CD4-positive, alpha-beta T cell treated with Interleukin-4 for 1 hour (primary cell): ENCODE measurements at places on chromosomes 5 and 9.

DNA sequence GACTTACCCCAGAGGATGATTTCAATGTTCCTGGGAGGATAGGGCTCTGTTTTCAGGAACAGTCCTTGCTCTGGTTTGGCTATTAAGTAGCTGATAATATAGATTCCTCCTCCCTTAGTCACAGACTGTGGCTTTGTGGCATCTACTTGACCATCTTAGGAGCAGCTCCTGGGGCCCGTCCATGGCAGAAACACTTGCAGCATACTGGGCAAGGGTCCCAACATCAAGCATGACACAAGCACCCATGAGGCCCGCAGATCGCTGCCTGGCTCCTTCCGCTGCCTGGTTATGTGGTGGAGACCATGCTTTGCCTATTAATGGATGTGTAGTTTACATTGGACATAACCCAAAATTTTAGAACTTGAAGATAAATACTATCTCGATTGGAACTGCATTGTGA lies 170.1 kb downstream of the ICE1 start:
- no peak for DNase-seq

DNA sequence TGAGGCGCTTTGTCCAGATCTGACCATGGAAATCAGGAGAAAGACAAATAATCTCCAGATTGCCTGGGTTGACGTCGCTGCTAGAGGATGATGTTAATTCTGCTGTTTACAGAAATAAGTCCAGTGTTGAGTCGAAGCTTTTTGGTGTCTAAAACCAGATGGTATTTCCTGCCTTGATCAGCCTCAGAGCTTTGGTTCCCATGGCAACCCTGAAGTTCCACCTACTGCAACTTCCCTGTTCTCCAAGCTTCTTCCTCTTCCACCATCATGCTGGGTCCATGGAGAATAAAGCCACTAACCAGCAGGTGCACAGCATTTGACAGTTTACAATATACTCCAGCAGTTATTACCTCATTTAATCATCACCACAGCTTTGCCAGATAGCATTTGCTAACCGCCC lies 18.0 kb upstream of the GABBR2 start:
- DNase-seq: peak; percentile 20

- DNase-seq: no peak
Measured at GRCh38 chr5:120464627-120465435, 731 bp downstream of the PRR16 start.

DNA sequence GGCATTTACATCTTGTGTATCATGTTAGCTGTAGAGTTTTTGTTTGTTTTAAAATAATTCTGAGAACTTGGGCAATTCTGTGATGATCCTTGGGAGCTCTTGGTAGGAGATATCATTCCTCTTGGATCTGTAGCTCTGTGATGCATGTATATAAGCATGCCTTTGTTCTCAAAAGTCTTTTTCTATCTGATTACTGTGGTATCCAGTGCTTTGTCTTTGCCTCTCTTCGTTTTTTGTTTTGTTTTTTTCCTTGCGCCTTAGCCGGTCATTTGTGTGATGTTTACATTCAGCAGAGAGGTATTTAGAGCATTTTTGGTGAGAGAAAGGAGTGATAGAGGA lies 110.0 kb downstream of the PAM start:
- no peak for DNase-seq

GRCh38 chr9:93624431-93624834 lies 48.0 kb downstream of the PHF2 start:
- DNase-seq: no peak

DNA sequence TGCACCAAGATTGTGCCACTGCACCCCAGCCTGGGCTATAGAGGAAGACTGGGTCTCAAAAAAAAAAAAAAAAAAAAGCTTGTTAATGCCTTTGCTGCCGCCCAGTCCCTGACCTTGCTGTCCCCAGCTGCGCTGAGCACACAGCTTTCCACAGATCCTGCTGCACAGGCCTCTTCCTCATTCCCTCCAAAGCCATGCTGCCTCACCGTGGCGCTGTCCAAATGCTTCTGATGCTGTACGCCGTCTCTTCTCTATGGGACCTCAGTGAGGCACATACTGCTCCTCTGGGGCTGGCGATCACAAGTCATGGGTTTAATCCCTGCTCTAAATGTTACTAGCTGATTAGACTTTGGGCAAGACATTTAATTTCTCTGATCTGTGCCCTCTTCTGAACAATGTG lies 234.1 kb downstream of the FBXL7 start:
- DNase-seq: no peak

- DNase-seq: no peak
Measured at GRCh38 chr5:121816164-121816563, 35.5 kb upstream of the FTMT start.

DNA sequence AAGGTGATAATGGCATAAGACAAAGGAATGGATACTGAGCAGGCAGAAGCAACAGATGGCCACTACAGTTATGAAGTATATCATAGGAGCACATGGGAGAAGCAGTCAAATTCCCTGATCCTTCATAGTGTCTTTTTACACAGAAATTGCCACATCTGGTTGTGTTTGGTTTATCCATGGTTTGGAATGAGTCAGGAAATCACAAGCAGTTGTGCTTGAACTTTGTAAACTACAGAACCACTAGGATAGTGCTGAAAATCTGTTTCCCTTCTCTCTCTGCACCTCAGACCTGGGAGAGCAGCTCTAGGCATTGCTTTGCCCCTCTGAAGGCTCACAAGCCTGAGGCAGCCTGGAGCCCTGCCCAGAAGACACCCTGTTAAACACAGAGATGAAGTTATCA lies 134.0 kb downstream of the DMRT2 start:
- DNase-seq: no peak

DNA sequence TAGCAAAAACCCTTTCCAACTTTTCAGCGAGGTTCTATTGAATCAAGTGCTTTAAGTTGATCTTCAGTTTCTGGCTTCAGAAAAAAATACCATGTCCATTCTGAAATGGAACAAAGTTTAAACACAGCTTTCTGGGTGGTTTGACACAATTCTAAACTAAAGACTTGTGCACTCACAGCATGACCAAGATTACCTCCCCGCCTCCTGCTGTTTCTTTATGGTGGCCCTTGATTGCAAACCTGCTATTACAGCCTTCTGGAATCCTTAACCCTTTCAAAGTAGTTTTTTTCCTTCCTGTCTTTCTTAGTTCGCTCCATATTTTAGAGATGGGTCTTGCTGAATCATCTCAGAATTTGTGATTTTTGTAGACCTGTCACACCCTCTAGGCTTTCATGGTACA lies 135.9 kb upstream of the FBN2 start:
- no peak for DNase-seq

DNA sequence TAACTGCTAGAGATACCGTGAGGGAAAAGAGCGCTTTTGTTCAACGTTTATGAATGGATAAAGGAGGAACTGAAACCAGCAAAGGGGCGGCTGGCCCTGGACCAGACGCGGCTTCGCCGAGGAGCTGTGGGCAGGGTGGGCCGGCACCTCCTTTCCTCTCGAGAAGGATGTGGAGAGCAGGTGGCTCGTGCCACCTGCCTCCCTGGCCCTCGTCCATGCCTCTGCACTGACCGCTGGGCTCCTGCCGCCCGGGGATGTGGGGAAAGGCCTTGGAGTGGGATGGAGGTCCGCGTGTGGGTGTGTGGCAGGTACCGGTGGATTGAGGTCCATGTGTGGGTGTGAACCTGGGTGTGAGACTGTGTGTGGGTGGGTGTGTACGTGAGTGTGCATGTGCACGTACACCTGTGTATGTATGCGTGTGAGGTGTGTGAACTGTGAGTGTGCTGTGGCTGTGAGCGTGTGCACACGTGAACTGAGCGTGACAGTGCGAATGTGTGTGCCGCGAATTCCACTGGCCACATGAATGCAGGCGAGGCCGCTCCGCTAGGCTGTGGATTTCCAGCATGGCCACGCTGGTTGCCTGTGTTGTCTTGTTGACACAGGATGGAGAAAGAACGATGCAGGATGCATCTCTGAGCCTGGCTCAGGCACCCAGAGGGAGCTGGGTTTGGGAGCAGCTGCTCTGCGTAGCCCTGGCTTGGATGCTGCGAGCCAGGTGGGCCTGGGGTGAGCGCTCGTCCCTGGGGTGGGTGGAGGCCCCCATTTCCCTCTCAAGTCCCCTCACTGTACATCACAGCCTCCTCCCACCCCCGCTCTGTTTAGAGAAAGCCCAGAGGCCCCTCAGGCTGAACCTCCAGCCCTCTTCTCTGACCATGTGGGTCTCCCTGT lies 4.4 kb upstream of the CEP72 start:
- peak; percentile 44 for DNase-seq

DNA sequence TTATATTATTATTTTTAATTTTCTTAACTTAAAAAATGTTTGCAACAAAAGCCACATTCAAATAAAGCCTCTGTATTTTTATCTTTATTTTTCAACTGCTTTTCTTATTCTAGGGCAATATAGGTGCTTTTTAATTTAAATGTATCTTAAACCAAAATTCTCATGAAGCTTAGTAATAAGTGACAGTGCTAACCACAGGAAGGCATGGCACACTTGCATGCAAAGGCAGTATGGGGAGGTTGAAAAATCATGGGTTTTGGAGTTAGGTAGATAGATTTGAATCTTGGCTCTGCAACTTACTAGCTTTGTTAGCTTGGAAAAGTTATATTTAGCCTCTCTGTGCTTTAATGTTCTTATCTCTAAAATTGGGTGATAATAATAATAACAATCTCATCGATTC lies 458.0 kb downstream of the DMAC1 start:
- no peak for DNase-seq

DNA sequence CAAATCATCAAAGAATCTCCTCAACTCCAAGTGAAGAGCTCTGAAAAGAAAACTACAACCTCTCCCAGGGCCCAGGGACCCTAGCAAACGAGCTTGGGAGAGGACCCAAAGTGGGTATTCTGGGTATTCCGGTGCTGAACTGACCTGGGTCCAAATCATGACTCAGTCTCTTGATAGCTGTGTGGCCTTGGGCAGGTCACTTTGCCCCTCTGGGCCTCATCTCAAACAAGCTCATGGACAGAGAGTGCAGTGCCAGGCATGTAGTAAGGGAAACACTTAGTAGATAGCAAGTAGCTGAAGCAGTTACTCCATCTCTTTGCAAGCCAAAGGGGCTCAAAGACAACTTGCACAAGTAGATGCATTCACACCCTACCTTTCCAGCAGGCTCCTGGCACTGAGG lies 12.4 kb downstream of the ACSL6 start:
- DNase-seq: no peak

DNA sequence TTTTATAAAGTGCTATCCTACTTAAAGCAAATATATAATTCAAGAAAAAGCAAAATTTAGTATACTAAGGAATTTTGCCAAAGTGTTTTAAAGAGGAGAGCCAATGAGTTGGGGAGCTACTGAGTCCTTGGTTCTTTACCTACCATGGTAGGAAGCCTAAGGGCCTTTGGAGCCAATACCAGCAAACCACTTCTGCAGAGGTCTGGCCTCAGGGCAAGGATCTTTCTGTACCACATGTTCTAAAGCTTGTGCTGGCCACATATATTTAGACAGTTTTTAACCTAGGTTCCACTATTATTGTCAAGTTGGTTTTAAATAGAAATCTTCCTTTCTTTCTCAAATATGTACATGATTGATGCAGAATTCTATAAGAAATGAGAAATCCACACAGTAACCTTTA lies 172.3 kb upstream of the NREP start:
- DNase-seq: no peak

- no peak for DNase-seq
Measured at GRCh38 chr5:173513521-173513991, 102.9 kb downstream of the BOD1 start.

- no peak for DNase-seq
Measured at GRCh38 chr5:169344629-169345028, 43.7 kb upstream of the SLIT3 start.

DNA sequence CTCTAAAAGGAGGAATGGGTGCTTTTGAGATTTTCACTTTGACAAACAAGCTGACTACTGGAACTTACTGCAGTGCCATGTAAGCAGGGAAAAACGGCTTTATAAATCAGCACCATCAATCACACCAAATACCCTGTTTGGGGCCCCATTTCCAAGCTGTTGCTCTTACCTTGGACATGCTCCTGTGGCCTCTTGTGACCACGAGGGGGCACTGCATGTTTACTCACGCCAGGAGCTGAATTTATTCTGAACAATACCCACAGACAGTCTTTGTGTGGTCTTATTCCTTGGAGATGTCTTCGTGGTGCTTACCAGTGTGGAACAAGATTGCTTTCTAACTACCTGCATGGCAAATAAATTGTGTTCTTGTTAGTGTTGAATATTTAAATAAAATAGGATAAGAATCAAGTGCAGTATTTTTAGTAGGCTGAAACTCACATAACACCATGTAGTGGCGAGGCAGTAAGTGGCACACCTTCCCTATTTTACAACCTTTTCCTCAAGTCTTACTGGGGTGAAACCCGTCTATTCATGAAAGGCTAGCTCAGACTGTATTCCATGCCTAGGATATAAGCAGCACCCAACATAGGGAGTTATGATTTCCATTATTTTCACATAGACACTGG lies 155.5 kb upstream of the NMUR2 start:
- no peak for DNase-seq

- no peak for DNase-seq
Measured at GRCh38 chr9:137396227-137396626, 26.7 kb downstream of the EXD3 start.

- no peak for DNase-seq
Measured at GRCh38 chr5:167797933-167798332, 493.5 kb upstream of the WWC1 start.

DNA sequence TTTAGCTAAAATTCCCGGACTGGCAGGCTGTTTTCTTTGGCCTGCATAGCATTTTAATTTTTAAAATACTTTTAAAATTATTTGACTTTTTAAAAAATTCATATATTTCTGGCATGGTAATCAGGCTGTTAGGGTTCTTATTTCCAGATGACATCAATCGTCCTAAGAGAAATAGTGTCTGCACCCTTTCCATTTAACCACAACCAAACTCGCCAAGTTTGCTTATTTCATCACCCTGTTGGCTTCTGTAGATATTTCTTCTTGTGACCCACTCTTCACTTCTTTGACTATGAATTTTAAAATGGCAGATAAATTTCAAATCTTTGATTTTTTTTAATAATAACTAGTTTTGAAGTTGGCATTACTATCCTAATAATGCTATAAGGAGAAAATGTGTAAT lies 675.7 kb upstream of the FTMT start:
- no peak for DNase-seq

GRCh38 chr5:98424681-98425450 lies 348.6 kb upstream of the RGMB start:
- no peak for DNase-seq

GRCh38 chr9:504921-505740 lies 290.5 kb downstream of the DOCK8 start:
- DNase-seq: no peak

GRCh38 chr5:107864793-107865192 lies 194.1 kb upstream of the EFNA5 start:
- no peak for DNase-seq

DNA sequence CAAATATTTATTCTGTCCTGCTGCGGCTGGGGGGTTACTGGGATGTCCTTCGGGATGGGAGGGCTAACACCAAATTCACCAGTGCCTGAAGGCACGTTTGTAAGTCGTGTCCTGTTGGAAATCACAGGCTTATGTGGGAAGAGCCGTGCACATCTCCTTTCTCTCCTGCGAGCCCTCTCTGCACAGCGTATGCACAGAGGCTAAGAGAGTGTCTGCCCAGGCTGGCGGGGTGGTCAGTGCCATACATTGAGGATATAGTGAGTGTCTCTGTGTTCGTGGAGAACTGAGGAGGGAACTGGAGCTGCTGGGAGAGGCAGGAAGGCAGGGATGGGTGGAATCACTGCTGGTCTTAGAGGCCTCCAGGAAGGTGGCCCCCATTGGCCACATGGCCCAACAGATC lies 110.1 kb downstream of the WNK2 start:
- no peak for DNase-seq

GRCh38 chr9:109101810-109102209 lies 17.9 kb downstream of the TMEM245 start:
- peak; percentile 74 for DNase-seq

GRCh38 chr5:173760461-173761177 lies 127.5 kb upstream of the CPEB4 start:
- DNase-seq: no peak
